ENCODE measurements at places on chromosomes 1 and 21.

DNA sequence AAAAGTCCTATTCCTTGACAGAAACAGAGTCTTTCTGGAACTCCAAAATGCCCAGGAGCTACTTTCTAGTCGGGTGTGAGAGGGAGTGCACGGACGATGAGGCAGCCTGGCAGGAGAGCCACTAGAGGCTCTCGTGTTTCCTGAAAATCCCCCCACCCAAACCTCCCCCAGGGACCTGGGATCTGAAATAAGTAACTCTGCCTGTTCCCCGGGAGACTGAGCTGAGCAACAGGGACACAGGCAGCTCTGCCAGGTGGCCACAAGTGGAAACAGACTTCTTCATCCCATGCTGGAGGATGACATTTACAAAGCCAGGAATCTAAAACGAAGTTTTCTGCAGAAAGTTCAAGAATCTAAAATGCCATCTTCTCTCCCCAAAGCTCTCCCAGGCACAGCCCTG is 77.1 kb downstream of the ITPKB start:
- no peak for DNase-seq

- DNase-seq, result no peak
Observed at GRCh38 chr1:248850536-248851251, 8.2 kb downstream of the ZNF692 start.

DNA sequence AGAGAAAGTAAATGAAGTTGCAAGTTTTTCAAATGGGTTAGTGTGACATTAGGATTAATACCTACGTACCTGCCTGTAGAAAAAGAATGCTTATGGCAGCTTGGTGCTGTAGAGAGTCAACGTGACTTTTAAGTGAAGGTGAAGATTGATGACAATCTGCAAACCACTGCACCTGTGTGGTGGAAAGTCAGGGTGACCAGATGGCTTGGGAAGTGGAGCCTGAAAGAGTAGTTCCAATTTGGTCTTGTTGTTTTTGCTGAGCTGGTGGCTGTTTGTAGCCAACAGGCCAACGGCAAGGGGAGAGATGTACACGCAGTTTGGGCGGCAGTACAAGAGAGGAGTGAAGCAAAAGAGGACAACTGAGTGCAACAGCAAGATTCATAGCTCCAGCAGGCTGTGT is 78.1 kb upstream of the JAK1 start:
- no peak for DNase-seq

GRCh38 chr1:45272913-45273371 is 53.8 kb upstream of the HPDL start:
- DNase-seq, result no peak

DNA sequence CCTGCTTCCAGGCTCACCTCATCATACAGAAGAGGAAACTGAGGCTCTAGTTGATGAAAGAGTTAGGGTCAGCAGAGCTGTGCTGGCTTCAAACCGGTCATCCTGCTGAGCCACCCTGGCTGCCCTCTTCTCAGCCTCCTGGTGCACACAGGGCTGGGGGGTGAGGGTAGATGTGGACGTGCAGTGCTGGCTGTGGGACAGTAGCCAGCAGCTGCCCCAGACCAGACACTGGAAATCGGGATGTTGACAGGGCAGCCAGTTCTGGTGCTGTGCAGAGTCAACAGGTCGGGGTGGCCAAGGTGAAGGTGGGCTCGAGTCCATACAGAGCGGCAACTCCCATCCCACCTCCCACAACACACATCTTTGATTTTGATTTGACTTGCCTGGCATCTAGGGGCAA is 1.5 kb upstream of the CLCNKA start:
- no peak for DNase-seq

GRCh38 chr1:220928725-220929300 is 49.6 kb downstream of the HLX start:
- DNase-seq, result no peak

DNA sequence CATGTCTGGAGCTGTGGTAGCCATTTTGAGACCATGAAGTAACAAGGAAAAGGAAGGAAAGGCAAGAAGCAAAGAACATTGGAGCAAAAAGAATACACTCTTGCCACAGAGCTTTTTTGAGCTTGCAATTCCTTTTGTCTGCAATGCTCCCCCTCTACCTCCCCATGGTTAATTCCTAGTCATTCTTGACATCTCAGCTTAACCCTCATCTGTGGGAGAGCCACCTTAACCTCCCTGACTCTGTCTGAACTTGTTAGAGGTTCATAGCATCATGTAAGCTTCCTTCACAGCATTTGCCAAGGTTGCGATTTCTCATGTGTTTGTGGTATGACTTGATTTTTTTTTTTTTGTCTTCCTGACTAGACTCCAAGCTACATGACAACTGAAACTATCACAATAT is 564.1 kb upstream of the PLXNA2 start:
- no peak for DNase-seq

- no peak for DNase-seq
Observed at GRCh38 chr21:37139902-37140301, 66.8 kb downstream of the TTC3 start.

- no peak for DNase-seq
Observed at GRCh38 chr21:46372014-46372485, 48.1 kb downstream of the PCNT start.

GRCh38 chr1:190068304-190068703 is 409.4 kb downstream of the BRINP3 start:
- no peak for DNase-seq

- DNase-seq, result peak; percentile 42
Observed at GRCh38 chr1:155976062-155976912, 2.1 kb downstream of the ARHGEF2 start.

DNA sequence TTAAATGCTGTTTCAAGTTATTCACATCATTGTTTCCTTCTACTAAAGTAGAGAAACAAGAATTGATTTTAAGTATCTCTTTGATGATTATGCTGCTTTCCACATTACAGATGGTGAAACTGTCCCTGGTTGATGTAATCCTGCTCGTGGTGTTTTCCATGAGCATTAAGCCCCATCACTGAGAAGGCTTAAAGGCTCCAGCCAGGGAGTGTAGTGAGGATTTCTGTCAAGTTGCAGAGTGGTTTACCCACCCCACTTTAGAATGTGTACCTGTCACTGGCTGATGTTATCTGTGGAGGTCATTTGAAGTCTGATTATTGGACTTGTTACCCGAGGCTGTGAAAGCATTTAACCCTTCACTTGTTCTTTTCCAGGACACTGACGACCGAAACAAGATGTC is 12.9 kb downstream of the CERS2 start:
- DNase-seq, result no peak

DNA sequence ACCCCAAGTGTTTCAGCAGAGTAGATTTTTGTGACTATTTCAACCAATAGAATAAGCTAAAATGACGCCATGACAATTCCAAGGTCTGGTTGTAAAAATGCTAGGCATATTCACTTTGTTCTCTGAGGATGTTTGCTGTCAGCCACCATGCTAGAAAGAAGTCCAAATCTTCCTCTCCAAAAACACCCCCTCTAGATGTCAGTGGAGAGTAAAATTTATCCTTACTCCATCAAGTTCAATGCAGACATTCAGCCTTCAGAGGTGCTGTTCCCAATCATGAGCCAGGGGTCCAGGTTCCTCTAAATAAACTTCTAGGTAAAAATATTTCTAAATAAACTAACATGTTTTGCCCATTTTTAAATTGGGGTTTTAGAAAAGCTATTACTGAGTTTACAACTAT is 395.4 kb upstream of the ADAMTS5 start:
- DNase-seq, result no peak

- DNase-seq, result peak; percentile 56
Observed at GRCh38 chr1:24392982-24393650, 20.5 kb downstream of the STPG1 start.

DNA sequence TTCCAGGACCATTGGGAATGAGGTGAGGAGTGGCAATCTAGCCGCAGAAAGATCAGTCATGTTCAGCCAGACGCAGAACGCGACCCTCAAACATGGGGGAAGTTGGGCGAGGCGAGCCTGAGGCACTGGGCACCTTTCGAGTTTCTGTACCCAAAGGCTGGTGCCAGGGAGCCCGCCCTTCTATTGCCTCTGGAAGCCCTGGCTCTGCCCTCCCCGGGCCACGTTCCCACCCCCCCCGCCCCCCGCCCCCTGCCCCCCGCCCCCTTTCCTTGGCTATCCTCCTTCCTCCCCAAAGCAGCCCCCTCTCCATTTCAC is 2.2 kb upstream of the ZBTB7B start:
- DNase-seq, result no peak

- no peak for DNase-seq
Observed at GRCh38 chr1:181251001-181251712, 162.7 kb downstream of the IER5 start.

- DNase-seq, result no peak
Observed at GRCh38 chr1:27109103-27109822, 45.7 kb downstream of the SLC9A1 start.

DNA sequence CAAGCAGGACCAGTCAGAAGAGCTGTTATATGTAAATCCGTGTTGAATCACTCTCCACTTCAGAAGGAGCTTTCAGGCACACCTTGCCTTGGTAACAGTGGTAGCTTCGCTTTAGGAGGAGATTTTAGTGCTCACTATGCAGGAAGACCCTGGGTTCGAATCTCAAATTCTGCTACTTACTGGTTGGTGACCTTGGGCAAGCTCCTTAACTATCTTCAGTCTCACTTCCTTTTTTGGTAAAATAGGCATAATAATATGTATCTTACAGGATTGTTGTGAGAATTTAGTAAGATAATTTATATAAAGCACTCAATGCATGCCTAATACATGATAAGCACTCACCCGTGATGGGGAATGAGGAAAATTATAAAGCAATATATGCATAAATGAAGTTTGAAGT is 46.7 kb upstream of the GPR52 start:
- DNase-seq, result no peak

DNA sequence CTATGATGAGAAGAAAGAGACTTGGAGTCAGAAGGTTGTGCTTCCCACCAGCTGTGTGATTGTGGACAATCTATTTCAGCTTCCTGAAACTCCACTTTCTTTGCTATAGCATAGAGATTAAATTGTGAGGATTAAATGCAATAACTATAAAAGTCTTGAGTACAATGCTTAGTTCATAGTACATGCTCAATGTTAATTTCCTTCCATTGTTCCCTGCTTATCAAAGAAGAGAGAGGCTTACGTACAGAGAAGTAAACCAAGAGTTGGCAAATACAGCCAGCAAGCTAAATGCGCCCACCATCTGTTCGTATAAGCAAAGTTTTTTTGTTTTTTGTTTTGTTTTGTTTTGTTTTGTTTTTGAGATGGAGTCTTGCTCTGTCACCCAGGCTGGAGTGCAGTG is 317.9 kb upstream of the NFIA start:
- no peak for DNase-seq

- DNase-seq, result no peak
Observed at GRCh38 chr1:232192781-232193450, 437.0 kb downstream of the SIPA1L2 start.

DNA sequence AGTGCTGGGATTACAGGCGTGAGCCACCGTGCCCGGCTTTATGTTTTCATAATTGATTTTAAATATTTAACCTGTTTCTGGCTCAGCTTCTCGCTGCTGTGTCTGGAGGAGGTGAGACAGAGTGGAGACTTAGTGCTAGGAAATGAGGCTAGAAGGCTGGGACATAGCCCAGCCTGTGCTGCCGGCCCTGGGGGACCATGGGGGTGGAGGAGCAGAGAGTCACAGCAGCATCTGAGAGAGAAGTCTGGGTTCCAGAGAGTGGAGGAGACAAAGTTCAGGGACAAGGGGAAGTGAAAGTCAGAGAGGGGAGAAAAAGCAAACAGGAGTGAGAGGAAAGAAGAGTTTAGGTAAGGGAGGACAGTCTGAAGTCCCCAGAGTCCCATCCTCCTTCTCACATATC is 71.9 kb downstream of the LHX9 start:
- no peak for DNase-seq

DNA sequence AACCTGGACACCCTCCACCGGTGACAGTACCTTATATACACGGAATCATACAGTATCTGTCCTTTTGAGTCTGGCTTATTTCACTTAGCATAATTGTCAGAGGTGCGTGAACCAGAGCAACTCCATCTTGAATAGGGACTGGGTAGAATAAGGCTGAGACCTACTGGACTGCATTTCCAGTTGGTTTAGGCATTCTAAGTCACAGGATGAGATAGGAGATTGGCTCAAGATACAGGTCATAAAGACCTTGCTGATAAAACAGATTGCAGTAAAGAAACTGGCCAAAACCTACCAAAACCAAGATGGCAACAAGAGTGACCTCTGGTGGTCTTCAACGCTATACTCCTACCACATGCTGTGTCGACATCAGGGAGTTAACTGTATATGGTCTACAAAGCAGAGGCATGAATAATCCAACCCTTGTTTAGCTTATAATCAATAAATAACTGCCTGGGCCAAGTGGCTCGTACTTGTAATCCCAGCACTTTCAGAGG is 1.4 kb upstream of the FDPS start:
- DNase-seq, result peak; percentile 52

DNA sequence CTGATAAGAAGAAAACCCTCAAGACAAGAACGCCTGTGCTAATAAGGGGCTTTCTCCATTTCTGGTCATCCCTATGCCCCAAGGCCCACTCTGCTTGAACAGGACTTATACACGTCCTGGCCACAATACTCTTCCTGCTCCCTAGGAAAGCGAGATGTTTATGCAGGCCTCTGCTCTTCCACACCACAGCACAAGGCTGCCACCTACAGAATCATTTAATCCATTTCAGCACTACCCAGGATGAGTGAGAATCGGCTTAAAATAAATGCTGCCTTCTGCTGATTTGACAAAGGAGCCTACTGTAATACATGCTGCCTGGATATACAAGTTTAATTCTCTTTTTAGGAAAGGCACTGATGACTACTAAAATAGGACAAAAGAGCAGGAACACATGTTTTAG is 29.4 kb downstream of the FRRS1 start:
- no peak for DNase-seq

GRCh38 chr1:2949966-2950925 is 71.0 kb upstream of the ACTRT2 start:
- DNase-seq, result peak; percentile 37

DNA sequence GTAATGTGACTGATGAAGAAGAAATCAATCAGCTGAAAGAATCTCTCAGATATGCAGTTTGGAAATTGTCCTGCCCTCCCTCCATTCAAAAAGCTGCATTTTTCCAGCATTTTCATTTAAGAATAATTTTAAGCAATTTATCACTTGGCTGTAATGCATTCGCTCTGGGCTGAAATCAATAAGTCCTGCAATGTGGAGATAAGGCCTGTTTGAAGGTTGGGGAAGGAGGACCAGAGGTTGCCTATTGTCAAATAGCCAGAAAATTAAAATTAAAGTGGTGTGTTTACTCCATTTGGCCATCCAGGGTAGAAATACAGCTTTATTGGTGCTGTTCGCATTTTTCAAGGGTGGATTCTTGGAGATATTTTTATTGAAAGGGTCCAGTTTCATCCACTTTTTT is 187.6 kb upstream of the NFIA start:
- no peak for DNase-seq

DNA sequence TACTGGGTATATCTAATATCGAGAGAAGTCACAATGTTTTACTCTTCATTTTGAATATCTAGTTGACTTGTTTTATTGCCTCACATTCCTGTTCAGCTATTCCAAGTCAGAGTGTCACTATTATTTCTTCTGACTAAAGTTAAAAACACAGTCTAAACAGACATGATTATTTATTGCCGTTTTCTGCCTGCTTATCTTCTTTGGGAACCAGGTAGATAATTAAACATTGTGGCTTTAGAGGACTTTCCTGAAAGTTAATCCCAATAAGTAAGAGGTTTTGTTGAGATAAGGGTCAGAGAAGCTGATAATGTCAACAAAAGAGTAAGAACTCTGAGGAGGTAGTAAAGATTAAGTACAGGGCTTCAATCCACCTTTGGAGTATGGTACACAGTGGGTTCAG is 53.8 kb downstream of the PCNX2 start:
- no peak for DNase-seq

GRCh38 chr1:240027059-240027462 is 64.6 kb upstream of the FMN2 start:
- no peak for DNase-seq

GRCh38 chr1:237166593-237167101 is 124.7 kb downstream of the RYR2 start:
- no peak for DNase-seq

All from B cell (primary cell).